Right kidney (tissue), 9 donors: ENCODE measurements at places on chromosomes 7 and 10.

DNA sequence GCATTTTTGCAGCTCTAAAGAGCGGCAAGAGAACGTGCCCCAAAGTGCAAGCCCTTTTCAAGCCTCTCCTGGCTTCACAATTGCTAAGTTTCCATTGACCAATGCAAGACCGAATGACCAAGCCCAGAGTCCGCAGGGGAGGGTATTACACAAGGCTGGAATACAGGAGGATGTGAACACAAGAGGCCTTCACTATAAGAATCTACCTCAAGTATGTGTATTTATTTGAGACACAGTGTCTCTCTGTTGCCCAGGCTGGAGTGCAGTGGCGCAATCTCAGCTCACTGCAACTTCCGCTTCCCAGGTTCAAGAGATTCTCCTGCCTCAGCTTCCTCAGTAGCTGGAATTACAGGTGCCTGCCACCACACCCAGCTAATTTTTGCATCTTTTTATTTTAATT lies 22.2 kb upstream of the TPST1 start:
- no peak for DNase-seq

- DNase-seq, result peak; percentile 84
Measured at GRCh38 chr10:122164023-122164601, 107.0 kb upstream of the BTBD16 start.

- DNase-seq, result no peak
Measured at GRCh38 chr7:142698429-142698828, 50.8 kb upstream of the PRSS1 start.

DNA sequence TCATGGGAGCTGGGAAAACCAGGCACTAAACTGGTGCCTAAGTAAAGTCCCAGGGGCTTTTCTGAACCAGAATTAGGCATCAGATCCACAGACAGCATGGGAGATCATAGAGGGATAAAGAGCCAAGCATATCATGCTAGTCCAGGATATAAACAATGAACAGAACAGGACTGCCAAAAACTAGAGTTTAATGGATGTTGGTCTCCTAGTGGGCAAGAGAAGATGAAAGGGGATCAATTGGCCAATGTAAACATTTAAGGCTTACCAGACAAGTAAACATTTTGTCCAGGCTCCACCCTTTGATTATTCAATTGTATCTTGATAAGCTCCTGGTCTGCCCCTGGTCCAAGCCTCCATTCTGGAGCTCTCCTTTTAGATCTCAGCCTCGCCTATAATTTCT lies 18.9 kb downstream of the MACC1 start:
- no peak for DNase-seq

DNA sequence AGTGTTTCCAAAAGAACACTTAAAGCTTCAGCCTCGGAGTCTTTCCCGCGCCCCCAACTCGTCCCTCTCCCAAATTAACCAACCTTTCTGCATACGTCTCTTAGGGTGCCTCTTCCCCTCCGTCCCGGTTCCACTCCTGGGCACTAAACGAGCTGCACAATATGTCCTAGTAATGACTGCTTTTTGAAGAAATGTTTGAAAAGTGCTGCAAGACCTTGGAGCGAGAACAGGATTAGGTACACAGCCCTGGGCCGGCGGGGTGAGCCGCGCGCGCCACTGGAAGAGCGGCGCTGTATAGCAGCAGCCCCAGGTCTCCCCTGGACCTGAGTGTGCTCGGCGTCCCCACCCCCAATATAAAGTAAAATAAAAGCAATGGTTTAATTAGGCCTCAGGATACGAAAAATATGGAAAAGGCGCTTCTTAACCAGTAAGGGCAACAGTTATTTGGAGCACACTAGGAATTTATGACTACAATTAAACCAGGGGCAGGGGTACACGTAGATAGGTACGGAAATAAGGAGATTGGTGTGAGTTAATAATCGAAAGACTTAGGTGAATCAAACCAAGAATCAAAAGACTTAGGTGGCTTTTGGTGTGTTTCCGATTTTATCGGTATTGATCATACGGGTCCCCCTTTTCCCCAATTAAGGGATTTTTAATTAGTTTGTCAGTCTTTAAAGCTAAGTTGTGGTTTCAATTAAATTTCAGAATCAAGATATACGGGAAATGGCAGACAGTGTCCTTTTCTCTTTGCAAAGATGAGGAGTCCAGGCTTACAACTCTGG lies 1.9 kb downstream of the TET1 start:
- peak; percentile 72 for DNase-seq

DNA sequence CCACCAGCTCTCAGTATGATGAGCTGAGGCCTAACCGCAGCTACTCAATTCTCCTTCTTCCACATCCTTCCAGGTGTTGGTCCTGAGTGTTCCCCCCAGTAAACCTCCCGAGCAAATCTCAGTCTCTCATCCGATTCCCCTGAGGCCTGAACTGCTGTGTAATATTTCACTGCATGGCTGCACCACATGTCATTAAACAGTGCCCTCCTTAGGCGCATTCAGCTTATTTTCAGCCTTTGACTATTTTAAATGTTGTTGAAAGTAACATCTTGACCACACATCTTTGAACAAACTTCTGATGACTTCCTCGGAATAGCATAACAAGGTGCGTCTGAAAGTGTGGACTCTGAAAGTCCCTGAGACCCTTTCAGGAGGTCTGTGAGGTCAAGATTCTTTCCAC lies 62.8 kb upstream of the NPS start:
- DNase-seq, result no peak

DNA sequence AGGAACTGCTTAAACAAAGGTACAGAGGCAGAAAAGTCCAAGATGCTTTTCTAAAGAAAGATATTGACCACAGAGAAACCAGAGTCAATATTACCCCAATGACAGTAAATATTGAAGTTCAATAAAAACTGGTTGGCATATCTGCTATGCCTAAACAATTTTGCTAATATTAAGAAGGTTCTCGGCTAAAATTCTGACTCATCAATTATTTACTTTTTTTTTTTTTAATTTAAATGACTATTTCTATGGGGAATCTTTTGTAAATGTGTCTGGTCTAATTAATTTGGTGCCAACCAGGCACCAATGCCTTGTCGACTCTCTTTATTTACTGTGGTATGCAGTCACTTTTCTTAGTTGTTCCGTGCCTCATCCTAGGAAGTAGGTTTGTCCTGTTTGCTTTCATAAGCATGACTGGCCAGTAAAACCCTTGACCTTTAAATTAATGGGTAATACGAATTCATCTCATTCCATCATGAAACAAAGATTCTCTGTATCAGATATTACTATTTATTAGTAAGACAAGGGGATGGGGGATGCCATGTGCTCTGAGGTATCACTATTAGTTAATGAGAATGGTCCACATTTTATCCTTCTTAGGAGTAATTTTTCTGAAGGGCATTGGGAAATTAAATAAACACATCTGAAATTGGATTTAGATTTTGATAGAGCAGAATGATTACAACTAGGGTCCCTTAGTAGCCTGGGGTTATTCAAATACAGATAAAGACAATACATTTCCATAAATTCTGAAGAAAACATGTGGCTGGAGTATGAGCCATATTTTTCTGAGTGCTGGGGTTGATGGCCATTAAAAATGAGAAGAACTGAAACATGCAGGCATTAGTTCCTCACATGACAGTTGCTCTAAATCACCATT lies 154.4 kb downstream of the VTI1A start:
- no peak for DNase-seq

DNA sequence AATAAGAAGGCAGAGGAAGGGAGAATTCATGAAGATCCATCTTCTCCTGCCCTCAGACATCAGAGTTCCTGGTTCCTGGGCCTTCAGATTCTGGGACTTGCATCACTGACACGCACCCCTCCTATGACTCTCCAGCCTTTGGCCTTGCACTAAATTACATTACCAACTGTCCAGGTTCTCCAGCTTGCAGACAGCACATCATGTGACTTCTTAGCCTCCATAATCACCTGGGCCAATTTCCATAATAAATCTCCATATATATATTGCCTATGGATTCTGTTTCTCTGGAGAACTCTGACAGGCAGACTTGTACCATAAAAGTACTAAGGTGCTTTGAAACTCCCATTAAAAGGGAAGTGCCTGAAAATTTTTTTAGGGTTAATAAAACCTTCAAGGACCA lies 23.2 kb downstream of the RSU1 start:
- DNase-seq, result no peak

DNA sequence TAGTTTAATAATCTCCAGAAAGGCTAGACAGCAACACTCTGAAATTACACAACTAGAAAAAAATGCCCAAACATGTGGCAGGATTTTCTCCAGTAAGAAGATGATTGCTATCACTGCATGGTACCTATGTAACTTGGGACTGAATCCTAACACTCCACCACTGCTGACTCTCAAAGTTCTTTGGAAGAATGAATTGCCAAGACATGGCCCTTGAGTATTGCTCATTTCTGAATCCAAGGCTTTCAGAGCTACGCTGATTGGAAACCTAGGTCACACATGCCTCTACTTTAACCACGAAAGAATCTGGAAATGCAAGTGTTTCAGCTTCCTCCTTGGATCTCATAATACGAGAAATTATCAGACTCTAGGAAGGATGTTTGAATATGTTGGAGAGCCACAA lies 167.5 kb upstream of the CELF2 start:
- DNase-seq, result no peak

- peak; percentile 57 for DNase-seq
Measured at GRCh38 chr7:100745184-100745583, 11.8 kb downstream of the ZAN start.

GRCh38 chr10:102769375-102770107 lies 25.8 kb downstream of the WBP1L start:
- no peak for DNase-seq

- DNase-seq, result peak; percentile 81
Measured at GRCh38 chr10:95295031-95295755, 4.4 kb upstream of the PDLIM1 start.

DNA sequence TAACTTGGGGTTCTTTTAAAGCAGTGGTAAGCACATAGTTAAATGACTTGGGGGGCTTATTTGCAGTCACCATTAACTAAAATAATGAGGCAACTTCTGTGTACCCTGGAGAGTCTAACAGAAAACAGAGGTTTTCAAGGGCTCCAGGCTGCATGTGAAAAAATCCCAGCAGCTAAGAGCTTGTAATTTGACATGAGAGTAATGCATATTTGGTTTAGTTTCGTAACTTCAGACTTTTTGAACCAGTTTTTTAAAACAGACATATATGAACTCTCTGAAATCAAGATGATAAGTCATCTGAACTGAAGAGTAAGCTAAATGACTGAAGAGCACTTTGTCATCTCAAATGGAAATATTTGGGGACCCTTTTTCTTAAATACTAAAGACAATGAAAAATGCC lies 40.2 kb upstream of the IFRD1 start:
- DNase-seq, result no peak

DNA sequence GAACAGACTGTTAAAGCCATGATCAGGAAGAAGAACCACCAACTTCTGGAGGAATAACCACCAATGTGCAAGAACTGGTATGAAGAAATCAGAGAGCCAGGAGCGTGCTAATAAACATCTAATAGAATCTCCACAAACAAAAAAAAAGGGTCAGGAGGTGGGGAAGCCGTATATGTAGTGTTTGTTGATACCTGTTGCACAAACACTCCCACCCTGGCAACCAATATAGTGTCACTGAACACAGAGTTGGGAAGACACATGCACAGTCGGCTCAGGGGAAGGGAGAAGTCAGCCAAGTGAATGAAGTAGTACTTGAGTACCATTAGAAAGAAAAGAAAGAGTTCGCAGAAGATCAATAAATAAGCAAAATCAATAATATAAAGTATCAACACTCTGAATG lies 400.1 kb downstream of the PARD3 start:
- DNase-seq, result no peak

GRCh38 chr7:40509287-40509996 lies 374.6 kb downstream of the SUGCT start:
- DNase-seq, result no peak

- no peak for DNase-seq
Measured at GRCh38 chr10:75247797-75248196, 12.0 kb upstream of the COMTD1 start.

- DNase-seq, result no peak
Measured at GRCh38 chr10:102630663-102631062, 13.6 kb upstream of the TRIM8 start.

GRCh38 chr10:25666276-25666675 lies 267.8 kb upstream of the MYO3A start:
- no peak for DNase-seq

DNA sequence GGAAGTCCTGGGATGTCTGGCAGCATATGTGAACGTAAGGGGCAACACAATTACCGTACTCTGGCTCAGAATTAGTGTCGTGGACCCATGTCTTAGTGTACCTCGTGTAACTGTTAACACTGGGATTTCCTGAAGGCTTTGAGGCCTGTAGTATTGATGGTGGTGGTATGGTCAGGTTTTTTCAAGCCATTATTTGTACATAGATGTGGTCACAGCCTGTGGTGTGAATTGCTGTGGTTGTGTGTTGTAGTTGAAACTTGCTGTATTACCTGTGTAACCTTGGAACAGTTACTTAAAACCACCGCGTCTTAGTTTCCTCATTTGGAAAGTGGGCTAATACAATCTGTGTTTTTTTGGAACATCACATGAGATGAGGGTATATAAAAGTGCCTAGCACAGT lies 5.3 kb downstream of the EXOC4 start:
- DNase-seq, result no peak

DNA sequence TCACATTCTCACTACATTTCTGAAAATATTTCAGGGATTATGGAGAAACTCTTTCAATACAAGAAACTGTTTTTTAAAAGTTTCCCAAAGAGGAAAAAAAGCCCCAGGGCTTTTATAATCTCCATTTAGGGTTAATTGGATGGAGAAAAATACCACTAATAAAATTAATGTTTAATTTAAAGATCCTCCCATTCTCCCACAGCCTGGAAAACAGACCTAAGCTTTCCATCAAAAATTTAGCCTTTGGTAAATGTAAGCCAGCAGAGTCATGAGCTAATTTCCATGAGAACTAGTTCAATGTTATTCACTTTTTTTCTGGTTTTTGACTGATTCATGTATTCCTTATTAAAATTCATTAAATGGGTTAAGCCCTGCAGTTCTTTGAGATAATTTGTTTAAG lies 408.7 kb downstream of the PHTF2 start:
- DNase-seq, result no peak

- no peak for DNase-seq
Measured at GRCh38 chr7:121570365-121570764, 174.3 kb upstream of the FAM3C start.

- no peak for DNase-seq
Measured at GRCh38 chr7:155731380-155731779, 80.9 kb downstream of the SHH start.

- no peak for DNase-seq
Measured at GRCh38 chr7:36635091-36635490, 89.2 kb downstream of the AOAH start.

GRCh38 chr7:77239471-77239870 lies 39.9 kb upstream of the FGL2 start:
- DNase-seq, result no peak

GRCh38 chr7:115052706-115053105 lies 130.8 kb downstream of the MDFIC start:
- no peak for DNase-seq

GRCh38 chr7:77265666-77266065 lies 66.0 kb upstream of the FGL2 start:
- DNase-seq, result no peak

DNA sequence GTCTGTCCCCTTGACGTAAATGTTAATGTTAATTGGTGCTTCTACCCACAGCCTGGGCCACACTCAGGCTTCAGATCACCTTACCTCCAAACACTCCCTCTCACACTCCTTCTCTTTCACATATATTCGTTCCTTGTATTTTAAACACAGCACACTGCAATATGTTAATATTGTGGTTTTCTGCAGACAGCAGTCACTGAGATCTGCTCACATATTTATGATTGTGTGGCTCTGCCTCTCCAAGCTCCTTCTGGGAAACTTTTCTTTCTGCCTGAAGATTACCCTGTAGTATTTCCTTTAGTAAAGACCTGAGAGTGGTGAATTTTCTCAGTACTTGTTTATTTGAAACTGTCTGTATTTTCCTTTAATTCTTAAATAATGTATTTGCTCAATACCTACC lies 104.7 kb downstream of the VWC2 start:
- no peak for DNase-seq

- no peak for DNase-seq
Measured at GRCh38 chr7:116777651-116778281, 84.6 kb upstream of the CAPZA2 start.
